NCI-H2029 treated with DMSO at 0.1 percent for 48 hours (cell line): ENCODE measurements at places on chromosomes 13 and 19.

DNA sequence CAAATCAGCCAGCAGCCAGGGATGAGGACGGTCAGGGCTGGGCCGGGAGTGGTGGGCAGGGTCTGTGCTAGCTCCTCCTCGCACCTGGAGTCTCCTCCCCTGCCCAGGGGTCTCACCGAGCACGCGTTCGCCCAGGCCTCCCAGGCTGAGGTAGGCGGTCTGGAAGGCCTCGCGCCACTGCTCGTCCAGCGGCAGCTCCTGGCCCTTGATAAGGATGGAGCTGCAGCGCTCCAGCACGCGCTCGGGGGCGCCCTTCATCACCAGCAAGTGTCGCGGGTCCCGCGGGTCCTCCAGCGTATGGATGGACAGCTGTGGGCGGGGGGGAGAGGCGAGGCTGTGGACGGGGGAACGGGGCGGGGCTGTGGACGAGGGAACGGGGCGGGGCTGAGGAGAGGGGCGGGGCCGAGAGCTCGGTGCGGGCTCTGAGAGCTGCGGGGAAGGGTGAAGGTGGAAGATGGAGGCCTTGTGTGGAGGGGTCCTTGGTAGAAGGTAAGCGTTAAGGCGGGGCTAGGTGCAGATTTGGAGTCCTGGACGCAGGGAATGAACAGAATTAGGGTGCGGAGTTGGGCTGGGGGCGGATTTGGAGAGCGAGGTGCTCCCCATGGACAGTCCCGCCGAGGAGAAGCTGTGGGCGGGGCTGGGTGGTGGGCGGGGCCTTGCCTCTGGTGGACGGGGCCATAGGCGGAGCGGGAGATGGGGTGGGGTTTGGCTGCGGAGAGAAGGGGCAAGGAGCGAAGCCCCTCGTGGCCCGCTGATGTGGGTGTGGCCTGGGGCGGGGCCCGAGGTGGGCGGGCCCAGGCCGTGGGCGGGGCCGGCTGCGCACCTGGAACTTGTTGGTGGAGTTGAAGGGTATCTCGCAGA lies 5.7 kb downstream of the ATP4A start:
- peak; percentile 37 for DNase-seq

- no peak for DNase-seq
These were observed 76.9 kb downstream of the COL4A1 start for GRCh38 chr13:110229905-110230563.

DNA sequence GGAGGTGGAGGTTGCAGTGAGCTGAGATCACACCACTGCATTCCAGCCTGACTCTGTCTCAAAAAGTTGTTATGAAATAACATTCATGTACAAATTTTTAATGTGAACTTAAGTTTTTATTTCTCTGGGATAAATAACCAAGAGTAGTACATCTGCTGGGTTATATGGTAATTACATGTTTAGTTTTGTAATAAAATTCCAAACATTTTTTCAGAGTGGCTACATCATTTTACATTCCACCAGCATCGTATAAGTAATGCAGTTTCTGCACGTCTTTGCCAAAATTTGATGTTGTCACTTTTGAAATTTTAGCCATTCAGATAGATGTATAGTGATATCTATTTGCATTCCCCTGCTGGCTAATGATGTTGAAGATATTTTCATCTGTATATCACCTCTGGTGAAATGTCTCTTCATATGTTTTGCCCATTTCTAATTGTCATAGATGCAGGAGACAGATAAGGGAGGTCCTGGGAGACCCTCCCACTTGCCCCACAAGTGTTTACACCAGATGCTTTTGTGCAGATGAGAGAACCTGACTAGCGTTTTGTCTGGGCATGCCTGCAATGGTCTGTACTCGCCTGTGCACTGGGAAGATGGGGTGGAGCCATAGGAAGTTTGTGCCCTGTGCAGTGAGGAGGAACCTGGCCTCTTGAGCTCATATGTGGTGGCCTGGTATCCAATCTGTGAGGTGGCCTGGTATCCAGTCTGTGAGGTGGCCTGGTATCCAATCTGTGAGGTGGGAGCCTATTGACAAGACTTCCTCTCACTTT lies 12.7 kb upstream of the KBTBD6 start:
- no peak for DNase-seq

DNA sequence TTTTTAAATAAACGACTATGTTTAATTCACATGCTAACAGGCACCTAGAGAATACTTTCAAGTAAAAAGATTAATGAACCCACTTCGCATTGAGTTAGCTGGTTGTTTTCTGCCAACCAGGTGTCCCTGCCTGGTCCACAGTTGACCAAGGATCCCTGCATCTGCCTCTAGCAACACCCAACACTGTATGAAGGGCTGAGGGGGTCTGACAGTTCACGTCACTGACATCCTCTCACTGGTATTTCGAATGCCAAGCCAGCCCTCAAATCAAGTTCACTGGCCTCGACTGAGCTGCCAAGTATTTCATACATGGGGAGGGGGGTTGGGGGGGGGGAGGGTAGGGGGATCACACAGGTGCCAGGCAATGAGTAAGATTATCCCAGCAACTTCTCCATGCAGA lies 25.4 kb downstream of the SLC25A30 start:
- no peak for DNase-seq

DNA sequence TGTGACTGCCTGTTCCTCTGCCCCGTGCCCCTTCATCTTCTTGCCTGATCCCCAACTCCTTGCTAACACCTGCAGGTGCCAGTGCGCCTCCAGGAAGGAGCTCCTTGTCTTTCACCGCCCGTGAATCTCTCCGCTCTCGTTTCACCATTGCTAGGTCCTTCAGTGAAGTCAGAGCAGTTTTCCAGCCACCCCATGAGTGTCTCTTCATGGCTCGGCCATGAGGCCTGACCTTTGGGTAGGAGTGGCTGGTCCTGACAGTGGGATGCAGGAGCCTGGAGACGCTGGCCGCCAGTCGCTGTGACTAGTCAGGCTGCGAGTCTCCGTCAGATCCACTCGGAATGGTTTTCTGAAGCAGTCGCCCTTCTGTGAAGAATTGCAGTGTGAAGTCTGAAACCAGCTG lies 43.8 kb downstream of the ING1 start:
- DNase-seq = no peak
